Jurkat, Clone E6-1 (cell line): ENCODE measurements at places on chromosomes 5 and 9.
A peak's percentile ranks its signal among the peaks of the same experiment; 100 is the strongest.

DNA sequence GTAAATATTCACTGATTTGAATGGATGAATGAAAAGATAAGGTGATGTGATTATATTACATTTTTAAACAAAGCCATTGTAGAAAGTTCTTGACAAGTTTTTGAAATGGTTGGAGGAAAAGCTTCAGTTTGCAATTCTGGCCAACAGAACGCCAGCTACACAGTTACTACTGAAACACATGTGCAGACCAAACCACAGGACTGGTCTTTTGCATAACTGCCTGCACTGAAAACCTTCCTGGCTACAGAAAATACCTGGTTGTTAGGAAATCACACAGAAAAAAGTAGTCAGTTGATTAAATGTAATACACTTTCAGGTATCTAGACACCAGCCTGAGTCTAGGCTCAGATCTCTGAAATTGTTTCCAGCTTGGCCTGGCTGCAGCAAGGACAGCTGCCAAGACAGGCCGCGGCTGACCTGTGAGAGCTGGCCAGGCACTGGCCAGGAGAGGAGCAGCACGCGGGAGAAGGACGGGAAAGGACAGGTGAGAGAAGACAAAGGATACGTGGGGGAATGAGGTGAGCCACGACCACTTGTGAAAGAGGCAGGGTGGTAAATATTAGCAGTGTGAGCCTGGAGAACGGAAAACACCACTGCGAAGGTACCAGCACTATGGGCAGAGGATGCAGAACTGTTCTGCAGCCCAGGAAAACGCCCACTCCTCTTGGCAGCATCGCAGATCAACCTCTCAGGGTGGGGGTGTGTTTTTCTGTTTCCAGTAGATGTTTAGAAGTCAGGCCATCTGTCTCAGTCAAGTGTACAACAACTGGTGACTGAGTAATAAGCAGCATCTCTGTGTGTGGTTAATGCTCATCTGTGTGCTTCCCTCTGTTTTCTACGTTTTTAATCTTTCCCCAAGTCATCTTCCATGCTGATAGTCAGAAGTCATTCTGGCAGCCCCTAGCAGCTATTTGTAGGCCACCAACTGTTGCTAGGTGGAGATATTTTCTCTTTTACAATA lies 137.4 kb downstream of the SCAMP1 start:
- no peak for DNase-seq

GRCh38 chr5:168889039-168889438 lies 309.9 kb upstream of the PANK3 start:
- DNase-seq, result no peak

DNA sequence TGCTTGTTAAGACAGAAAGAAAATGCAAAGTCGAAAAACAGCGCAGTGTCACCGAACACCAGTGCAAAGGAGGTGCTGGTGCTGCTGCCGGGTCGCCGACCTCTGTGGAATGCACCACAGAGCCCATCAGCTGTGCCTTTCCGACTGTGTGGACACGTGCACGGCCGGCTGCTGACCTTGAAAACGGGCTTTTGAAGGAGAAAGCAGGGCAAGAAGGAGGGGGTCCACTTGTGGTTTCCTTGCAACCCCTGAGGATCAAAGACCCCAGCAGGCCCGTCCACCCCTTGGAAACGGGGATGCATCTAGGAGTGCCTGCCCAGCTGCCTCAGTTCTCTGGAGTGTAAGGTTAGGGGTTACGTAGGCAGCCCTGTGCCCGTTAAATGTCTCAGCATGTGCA lies 6.2 kb upstream of the OLFM1 start:
- DNase-seq, result no peak

DNA sequence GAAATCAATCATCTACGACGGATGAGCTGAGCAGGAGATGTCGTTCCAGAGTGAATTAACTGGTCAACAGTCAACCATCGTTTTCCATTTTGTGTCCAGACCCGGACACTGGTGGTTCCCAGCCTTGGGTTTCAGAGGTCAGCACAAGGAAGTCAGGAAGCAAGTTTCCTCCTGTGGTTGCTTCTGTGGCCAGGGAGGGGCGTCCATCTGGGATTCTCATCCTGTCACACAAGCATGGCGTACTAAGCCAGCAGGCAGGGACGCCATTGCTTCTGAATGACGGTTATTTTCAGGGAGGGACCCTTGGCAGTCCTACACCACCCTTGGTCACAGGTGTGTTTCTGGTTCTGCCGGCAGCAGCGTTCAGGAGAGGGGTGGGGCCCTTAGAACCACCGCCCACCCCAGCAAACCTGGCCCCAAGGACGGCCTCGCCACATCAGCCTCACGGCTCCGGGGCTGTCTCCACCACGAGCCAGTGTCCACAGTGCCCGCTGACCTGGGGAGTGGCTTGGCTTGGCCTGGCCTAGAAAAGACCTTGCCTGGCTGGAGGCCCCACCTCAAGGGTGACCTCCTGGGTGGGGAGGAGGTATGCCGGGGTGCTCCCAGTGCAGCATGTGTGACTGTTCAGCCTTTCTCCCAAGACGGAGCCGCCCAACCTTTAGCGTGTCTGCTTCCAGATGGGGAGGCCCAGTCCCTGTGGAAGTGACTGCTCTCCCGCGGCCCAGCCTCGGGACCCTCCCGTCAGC lies 25.2 kb downstream of the NDUFS6 start:
- no peak for DNase-seq

GRCh38 chr9:72154468-72155285 lies 5.4 kb downstream of the GDA start:
- DNase-seq, result no peak

DNA sequence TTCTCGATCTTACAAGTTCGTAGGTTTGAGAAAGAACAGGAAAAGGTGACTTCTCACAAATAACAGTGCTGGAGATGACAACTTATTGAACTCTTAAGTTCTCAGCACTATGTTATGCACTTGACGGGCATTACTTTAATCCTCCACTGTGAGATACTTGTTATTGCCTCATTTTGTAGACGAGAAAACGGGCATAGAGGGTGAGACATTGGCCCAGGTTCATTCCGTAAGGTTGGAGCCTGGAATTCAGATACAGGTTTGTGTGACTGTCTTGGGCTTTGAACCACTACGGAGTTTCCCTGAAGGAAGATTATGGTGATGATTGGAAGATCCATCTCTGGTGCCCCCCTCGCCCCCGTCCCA lies 657 bp downstream of the MAT2B start:
- peak; percentile 5 for DNase-seq

GRCh38 chr5:50965654-50966375 lies 299.4 kb downstream of the PARP8 start:
- no peak for DNase-seq

DNA sequence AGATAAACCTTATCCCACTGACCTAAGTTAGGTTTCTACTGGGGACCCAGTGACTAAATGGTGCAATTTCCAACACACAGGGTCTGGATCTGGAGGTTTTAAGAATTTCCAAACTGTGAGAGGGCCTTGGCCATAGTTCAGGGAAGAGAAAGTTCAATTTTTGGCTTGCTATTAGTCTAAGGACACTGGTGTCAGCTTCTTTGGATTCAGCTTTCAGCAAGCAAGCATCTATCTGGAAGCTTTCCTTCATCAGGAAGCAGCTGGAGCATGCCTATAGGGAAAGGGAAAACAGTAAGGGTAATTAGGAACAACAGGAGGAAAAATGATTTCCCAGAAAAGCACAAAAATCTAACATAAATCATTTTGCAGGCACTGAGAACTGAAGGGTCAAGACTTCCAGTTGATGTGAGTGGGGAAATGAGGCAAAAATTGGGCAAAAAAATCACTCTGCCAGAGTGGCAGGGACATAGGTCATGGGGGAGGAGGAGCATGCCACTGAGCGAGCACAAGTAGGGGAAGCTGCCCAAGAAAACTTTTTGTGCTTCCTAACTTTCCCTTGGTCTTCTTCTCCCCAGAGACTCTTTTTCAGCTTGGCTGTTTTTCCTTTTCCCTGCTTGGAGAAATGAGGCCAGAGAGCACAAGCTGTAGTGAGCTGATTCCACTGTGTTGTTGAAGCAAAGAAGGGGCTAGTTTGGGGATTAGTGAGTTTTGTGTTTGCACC lies 299.6 kb downstream of the FGF10 start:
- DNase-seq, result no peak

DNA sequence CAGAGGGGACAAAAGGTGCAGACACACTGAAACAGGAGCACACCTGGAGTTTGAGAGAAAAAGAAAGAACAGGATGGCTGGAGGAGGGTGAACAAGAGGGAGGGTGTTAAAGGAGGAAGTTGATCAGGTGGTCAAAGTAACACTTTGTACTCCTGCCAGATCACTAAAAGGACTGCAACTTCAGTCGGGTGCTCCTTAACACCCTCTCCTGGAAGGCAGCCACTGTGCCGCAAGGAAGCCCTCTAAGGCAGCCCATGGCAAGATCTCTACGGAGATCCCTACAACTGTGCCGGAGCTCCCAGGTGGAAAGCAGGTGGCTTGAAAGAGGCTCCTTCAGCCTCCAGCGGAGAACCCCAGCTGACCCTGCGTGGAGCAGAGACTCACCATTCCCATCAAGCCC lies 124.4 kb upstream of the MSX2 start:
- DNase-seq, result no peak

DNA sequence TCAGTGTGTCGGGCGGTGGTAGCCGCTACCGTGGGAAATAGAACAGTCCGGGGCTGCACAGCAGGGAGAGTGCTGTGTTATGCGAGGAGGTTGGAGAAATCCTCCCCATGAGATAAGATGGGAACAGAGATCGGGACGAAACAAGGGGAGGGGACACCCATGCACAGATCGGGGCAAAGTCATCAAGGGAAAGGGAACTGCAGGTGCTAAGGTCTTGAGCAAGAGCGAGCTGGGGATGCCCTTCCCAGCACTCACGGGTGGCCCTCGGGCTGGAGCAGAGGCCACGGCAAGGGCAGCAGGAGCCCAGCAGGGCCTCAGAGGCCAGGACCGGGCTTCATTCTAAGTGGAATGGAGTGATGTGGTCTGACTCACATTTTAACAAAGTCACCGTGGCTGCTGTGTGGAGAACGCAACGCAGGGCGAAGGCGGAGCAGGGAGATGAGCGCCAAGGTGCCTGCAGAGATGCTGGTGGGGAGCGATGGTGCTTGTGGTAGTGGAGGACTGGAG lies 7.7 kb downstream of the IL13 start:
- DNase-seq, result no peak

GRCh38 chr9:132136151-132136780 lies 25.6 kb upstream of the NTNG2 start:
- DNase-seq, result no peak

DNA sequence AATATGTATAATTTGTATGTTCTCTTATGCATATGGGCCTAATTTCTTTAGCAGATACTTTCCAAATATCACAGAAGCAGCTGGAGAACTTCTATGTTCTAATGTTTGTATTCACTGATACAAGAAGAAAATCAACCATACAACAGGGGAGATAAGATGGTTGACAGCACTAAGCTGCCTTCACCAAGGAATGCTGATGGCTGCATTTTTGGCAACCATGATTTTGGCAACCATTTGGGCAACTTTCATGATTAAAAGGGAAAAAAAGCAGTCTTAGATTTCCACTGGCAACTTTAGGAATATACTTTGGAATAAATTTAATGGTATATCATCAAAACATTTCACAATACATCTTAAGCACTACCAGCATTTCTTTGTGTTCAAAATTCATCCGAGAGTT lies 740.3 kb upstream of the CDH6 start:
- no peak for DNase-seq

DNA sequence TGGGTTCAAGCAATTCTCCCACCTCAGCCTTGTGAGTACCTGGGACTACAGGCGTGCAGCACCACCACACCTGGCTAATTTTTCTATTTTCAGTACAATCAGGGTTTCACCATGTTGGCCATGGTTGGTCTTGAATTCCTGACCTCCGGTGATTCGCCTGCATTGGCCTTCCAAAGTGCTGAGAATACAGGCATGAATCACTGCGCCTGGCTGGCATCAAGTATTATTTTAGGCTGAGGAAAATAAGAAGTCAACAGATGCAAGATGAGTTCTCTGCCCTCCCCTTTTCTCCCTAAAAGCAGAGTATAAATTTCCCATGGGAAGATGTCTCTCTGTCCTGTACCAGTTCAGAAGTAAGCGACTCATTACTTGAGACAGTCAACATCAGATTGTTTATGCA lies 71.5 kb downstream of the ELAVL2 start:
- DNase-seq, result no peak

DNA sequence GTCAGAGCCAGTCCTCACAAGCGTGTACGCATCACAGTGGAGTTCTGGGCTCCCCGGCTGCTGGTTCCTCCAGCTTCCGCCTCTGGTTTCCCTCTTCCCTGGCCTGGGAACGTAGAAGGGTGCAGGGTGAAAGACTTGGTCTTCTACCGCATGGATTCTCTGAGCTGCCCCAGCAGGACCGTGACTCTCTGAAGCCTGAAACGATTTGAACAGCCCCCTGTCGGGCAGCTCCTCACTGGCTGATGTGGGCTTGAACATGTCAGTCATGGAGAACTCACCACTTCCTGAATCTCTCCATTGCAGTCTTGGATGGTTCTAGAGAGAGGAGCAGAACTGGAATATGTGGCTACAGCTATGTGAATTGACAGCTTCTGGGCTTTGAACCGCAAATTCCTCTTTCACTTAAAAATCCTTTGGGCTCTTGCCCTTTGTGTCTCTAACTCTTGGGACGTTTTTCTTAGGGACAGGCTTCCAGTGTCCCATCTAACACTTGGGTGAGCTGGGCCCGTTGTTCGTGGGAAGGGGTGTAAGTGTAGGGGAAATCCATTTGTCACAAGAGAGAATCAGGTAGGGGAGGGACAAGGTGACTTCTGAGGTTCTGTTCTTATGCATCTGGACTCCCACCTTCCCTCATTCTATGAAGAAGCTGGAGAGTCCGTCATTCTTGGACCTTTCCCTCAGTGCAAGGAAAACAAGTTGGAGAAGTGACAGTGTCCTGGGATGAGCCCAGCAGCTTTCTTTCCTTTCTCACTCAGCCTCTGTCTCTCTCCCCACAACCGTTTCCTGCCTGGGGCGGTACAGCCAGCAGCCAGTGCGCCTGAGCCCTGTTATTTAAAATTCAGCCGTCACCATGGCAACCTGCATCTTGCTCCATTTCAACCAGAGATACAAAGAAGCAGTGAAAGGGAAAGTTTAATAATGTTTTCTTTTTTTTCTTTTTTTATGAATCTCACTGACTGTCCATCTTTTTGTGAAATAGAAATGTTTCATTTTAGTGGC lies 84.7 kb downstream of the PTTG1 start:
- DNase-seq, result peak; percentile 81
